Ovary (tissue), 10 donors: ENCODE measurements at places on chromosomes 3 and 15.
A peak's percentile ranks its signal among the peaks of the same experiment; 100 is the strongest.

DNA sequence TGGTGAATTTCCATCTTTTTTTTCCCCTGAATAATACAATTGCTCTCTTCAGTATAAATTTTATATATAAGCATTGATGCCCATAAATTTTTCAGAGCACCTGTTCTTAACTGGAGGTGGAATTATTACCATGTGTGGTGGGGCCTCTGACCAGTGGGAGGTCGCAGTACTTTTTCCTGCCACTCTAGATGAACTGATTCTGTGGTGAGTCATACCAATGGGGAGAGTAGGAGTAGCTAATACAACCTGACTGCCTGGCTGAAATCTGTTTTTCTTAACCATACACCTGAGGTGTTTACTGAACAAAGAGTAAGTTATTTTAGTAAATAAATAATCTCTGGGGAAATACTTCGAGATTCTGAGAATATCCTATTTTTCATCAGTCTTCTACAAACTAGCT is 67.2 kb downstream of the UNC13C start:
- DNase-seq, result no peak

DNA sequence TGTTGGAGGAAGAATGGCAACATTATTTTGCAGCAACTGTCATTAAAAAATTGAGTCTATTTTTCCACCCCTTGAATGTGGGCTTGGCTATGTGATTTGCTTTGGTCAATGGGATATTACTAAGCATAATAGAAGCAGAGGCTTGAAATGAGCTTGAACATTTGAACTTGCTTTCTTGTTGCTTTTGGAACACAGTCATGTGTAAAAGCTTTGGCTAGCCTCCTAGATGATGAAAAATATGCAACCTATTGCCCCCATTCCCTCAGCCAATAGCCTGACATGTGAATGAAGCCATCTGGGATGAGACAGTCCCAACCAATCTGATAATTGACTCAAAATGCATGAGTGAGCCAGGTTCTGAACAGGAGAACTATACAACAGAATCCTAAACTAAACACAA is 78.4 kb downstream of the PLSCR2 start:
- no peak for DNase-seq

DNA sequence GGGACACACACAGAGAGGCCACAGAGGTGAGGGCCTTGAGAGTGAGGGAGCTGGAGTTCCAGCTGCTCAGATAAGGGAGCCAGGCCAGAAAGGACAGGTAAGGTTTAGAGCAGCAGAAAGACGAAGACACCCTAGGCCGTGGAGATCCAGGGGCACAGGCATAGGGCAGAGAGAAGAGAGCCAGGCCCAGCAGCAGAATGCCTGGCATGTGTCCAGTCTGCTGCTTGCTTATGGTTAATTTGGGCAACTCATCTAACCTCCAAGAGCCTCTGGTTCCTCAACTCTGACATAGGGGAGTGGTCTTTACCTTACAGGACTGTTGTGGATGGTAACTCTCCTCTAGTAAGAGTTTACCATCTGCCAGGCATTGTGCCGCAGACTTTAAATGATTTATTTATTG is 35.9 kb downstream of the STARD5 start:
- no peak for DNase-seq

GRCh38 chr3:131007782-131008181 is 18.8 kb downstream of the ASTE1 start:
- DNase-seq, result no peak

GRCh38 chr3:66354001-66354400 is 133.2 kb downstream of the SLC25A26 start:
- DNase-seq, result no peak

- DNase-seq, result no peak
Measured at GRCh38 chr15:84608707-84609284, 8.0 kb downstream of the ZSCAN2 start.

DNA sequence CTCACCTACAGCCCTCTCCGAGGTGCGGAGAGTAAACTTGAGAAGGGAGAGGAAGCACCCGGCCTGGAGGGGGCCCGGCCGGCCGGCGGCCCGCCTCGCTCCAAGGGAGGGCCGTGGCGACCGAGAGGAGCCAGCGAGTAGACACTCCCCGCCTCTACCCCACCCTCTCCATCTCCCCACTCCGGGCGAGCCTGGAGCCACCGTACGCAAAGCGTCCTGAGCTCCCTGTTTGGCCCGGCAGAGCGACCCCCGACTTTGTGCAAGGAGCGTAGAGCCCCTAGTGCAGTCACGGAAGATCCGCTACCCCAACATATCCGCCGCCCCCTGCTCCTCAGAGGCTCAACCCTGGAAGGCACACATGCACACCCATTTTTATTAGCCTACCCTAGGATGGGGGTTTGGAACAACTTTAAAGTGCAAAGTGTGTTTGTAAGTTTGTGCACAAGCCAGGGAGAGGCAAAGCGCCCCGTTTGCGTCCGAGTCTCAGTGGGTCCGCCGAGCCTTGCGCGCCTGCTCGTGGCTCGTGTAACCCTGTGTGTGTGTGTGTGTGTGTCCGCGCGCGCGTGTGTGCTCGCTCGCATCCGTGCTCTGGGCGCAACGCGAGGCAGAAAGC is 508 bp upstream of the SMAD6 start:
- peak; percentile 67 for DNase-seq

DNA sequence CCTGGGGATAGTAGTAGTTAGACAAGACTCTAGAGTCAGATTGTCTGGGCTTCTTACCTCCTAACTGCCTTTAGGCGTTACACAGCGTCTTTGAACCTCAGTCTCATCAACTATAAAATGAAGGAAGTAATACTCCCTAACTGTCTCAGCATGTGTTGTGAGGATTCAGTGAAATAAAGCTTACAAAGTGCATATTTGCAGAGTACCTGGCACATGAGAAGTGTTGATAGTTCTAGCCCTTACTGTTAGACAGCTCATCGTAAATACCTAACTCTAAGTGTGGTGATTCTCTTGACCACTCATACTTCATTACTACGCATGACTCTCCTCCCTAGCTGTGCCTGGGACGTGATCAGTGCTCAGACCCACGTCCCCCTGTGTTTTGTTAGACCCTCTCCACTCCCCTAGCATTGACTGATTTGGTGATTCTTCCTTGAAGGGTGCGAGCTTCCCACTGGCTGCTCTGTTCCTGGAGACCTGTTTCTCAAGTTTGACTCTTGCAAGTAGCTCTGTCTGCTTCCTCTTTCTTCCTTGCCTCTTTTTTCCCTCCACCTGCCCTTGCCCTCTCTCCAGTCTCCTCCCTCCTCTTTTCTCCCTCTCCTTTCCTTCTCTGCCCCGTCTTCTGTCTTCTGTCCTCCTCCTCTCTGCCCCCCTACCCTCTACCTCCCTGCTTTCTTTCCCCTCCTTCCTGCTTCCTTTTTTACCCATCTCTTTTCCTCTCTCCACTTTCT is 124.2 kb downstream of the SLC25A26 start:
- no peak for DNase-seq

DNA sequence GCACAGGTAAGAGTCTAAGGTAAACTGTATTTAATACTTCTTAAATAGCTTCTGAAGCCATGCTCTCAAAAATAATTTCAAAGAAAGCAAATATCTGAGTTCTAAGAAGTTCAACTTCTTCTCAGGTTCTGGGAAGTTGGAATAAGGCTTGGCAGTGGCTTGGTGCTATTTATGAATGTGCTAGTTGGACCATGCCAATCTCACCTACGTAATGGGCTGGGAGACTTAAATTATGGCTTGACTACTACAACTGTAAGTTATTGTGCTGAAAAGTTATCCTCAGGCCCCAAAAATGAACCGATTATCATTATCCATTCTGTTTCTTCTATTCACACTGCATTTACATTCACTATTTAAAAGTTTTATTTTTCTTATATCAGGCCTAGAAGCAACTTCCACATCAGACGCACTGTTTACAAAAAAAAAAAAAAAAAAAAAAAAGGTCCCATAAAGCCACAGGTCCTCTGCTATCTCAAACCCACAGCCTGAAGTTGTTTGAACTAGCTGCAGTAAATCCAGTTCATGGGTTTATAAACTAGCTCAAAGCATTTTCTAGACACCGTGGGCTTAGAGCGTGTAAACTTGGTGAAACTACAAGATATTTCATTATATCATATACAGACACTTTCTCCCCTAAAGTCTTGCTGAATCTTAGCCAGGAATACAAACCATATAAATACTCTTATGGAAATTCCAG is 3.4 kb downstream of the LRIG1 start:
- no peak for DNase-seq

DNA sequence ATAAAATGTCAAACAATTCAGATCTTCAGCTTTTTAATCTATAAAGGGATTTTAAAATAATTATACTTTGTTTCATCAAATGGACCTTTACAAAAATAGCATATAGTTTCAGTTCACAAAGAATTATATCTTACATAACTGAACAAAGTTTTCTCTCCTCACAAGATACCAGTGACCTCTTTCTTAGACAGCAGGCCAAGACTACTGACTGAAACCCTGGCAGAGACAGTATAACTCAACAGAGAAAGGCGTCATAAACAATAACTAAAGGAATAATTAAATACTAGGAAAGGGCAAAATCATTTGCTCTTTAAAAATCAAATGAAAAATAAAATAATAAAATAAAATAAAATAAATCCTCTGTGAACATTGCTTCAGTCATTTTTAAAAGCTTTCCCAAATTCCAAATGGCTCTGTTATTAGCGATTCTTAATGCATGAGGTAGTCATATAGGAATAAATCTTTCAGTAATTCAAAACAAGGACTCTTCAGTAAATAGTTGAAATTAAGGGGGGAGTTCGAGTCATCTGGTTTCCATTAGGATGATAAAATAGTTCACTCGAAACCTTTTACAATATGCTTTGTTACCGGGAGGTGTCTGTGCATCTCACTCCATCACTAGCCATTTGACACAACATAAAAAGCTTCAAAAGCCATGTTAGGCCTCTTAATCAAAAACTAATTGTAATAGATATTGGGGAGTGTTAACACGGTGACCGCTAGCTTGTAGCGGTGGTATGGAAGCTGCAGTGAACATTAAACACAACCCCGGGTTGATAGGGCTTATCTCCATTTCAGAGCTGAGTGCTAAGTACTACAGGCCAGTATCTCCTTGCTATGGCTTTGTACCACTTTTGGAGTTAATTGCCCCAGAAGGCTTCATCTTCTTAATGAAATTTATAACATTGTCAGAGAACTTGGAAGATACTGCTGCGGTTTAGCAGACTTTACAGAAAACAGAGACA is 142.9 kb upstream of the NR2F2 start:
- no peak for DNase-seq

DNA sequence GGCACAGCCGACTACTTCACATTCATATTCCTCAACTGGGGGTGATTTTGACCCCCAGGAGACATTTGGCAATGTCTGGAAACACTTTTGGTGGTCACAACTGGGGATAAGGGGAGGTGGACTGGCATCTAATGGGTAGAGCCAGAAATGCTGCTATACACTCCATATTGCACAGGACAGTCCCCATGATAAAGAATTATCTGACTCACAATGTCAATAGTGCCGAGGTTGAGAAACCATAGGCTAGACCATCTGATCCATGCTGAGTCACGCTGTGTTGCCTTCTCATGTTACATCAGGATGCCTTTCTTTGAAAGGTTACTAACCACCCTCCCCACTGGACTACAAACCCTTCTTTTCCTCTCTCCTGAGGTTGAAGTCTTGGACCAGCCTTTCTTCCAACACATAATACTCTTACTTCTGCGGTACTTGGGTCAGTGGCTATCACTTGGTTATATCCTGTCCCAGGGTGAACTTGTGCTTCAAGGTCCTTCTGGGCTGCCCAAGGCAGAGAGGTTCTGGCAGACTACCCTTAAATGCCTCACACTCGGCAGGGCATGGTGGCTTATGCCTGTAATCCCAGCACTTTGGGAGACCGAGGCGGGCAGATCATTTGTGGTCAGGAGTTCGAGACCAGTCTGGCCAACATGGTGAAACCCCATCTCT is 68.8 kb downstream of the CTNNB1 start:
- no peak for DNase-seq

DNA sequence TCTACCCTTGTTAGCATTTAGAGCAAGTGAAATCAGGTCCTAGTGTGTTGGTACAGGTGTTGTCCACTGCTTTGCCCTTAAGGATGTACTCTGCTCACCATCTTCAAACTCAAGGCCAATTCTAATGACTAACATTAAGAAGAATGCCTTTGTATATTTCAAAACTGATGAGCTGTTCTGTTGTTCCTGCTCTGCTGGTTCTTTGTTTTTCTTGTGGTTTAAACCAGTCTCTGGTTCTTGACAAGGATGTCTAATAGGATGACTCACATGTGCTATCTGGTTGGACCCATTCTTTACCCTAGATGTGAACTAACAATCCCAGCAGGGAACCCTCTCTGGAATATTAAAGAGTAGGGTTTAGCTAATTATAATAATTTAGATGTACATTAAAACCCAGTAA is 17.3 kb downstream of the ABHD5 start:
- no peak for DNase-seq

- no peak for DNase-seq
Measured at GRCh38 chr3:36493051-36493450, 112.7 kb downstream of the STAC start.

DNA sequence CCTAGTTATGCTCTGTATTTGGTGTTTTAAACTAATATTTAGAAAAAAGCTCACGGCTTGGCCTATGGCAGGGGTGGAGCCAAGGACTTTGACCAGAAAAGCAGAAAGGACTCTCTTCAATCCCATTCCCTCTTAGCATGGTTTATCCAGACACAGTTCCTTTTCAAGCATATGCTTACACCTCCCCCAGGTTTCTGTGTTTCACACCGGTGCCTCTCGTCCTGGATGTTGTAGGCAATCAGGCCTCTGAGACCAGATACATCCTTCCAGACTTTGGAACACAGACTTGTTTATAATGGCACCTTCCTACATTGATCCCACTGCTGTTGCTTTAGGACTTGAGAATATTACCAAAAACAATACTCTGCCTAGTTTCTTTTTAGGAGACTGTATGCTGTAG is 440.5 kb upstream of the ARPP21 start:
- no peak for DNase-seq

DNA sequence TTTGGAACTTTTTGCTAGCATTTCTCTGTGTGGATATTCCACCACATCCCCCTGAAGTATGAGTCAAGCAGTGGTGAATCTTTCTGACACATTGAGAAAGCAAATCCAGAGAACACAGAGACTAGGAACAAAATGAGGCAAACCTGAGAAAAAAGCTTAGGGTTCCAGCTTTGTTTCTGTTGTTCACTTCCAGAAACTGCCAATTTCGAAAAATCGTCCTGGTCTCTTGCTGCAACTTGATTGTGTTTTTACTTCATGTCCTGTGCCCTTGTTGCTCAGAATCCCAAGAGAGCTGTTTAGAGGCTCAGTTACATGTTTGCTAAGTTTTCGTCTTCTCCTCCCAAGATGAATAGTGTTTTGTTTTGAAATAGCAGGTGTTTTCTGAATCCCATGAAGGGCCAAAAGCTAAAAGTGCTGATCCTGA is 13.7 kb downstream of the MAP2K1 start:
- DNase-seq, result no peak

DNA sequence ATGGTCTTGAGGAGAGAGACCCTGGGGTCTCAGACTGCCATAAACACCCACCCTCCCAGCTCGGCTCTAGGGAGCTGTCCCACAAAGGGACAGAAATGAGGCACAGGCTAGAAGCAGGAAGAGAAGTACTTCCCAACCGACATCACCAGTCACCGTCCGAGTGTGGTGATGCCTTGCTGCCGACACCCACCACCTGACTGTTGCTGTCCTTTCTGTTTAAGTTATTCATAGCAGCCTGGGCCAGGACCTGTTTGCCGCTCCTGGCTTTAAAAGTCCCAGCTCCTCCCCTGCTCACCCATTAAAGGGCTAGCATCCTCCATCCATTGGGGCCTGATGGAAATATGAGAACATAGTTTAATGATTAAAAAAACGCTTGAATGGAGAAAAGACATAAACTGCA is 13.2 kb upstream of the SPG11 start:
- DNase-seq, result no peak

GRCh38 chr15:67784090-67784781 is 41.1 kb upstream of the SKOR1 start:
- DNase-seq, result no peak
